ENCODE measurements at places on chromosomes 3 and 15.

GRCh38 chr15:48541341-48542278 lies 103.9 kb downstream of the FBN1 start:
- no peak for DNase-seq

GRCh38 chr3:16916840-16917239 lies 32.1 kb downstream of the PLCL2 start:
- DNase-seq = no peak

- DNase-seq = peak; percentile 26
Measured at GRCh38 chr3:122415104-122415744, 638 bp downstream of the WDR5B start.

- DNase-seq = no peak
Measured at GRCh38 chr15:84750583-84751092, 2.2 kb downstream of the ZNF592 start.

- no peak for DNase-seq
Measured at GRCh38 chr3:16146015-16146730, 28.3 kb upstream of the GALNT15 start.

GRCh38 chr3:97952872-97953271 lies 19.4 kb downstream of the RIOX2 start:
- no peak for DNase-seq

GRCh38 chr15:32790352-32790999 lies 72.7 kb downstream of the GREM1 start:
- DNase-seq = no peak

- DNase-seq = no peak
Measured at GRCh38 chr3:17300441-17300840, 415.7 kb downstream of the PLCL2 start.

- DNase-seq = no peak
Measured at GRCh38 chr15:71707230-71708050, 102.9 kb upstream of the NR2E3 start.

- no peak for DNase-seq
Measured at GRCh38 chr3:149815321-149815720, 2.3 kb downstream of the RNF13 start.

- DNase-seq = no peak
Measured at GRCh38 chr3:88542916-88543315, 393.2 kb downstream of the C3orf38 start.

DNA sequence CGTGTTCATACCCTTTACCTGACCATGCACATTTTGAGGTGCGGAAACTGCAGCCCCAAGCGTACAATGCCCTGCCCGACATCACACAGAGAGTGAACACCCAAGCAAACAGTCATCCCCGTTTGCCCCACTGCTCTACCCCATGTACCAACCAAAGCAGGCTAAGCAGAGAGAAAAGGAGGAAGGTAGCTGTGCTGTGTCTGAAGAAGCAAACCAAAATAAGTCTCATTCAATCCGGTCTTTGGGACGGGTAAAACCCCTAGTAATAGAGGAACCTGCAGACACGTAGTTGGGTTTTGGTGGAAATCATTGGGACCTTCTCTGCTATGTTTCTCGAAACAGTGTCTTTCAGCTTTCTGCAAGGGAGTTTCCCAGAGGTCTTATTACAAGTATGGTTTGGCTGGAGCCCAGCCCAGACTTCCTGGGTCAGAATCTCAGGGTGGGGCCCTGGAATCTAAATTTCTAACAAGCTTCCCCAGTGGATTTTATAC lies 164.6 kb upstream of the HES1 start:
- DNase-seq = no peak

GRCh38 chr3:4687167-4687566 lies 194.0 kb downstream of the ITPR1 start:
- DNase-seq = no peak

- no peak for DNase-seq
Measured at GRCh38 chr15:42021593-42021992, 751 bp upstream of the PLA2G4E start.

- no peak for DNase-seq
Measured at GRCh38 chr15:42016971-42017370, 3.9 kb downstream of the PLA2G4E start.

GRCh38 chr3:141949972-141950371 lies 73.5 kb downstream of the ATP1B3 start:
- DNase-seq = no peak

GRCh38 chr3:39804951-39805350 lies 4.5 kb upstream of the MYRIP start:
- no peak for DNase-seq

GRCh38 chr3:188123170-188123905 lies 30.6 kb upstream of the LPP start:
- no peak for DNase-seq

GRCh38 chr15:68507447-68507846 lies 71.3 kb upstream of the CORO2B start:
- no peak for DNase-seq

- no peak for DNase-seq
Measured at GRCh38 chr3:46899151-46900006, 21.9 kb downstream of the PTH1R start.

- DNase-seq = no peak
Measured at GRCh38 chr3:186042521-186043202, 66.2 kb downstream of the ETV5 start.

DNA sequence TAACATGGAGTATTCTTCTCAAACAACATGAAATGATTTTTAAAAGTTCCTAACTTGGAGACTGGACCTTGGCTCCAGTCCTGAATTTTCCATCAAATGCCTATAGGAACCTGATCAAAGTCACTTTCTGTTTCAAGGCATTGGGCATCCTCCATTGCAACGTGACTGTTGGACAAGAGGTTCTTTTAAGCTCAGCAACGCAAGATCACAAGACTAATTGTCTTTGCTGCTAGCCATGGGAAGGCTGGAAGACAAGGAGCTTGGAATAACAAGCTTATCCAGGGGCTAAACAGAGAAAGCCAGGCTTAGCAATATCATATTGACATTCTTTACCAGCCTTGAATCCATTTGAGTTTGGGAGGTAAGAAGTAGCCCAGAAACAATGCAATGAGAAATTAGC lies 48.3 kb downstream of the SST start:
- no peak for DNase-seq

- DNase-seq = no peak
Measured at GRCh38 chr3:54120657-54121413, 1.5 kb upstream of the CACNA2D3 start.

GRCh38 chr3:3664935-3665334 lies 134.3 kb upstream of the LRRN1 start:
- no peak for DNase-seq

GRCh38 chr15:86595741-86596140 lies 516.1 kb downstream of the AGBL1 start:
- DNase-seq = no peak

- DNase-seq = peak; percentile 58
Measured at GRCh38 chr3:128794770-128795649, 69.0 kb downstream of the RAB7A start.

GRCh38 chr3:62727536-62727935 lies 147.7 kb downstream of the CADPS start:
- no peak for DNase-seq

GRCh38 chr15:35014241-35014640 lies 26.2 kb upstream of the ZNF770 start:
- DNase-seq = no peak

- DNase-seq = no peak
Measured at GRCh38 chr15:37083610-37084009, 16.7 kb downstream of the MEIS2 start.

- DNase-seq = peak; percentile 4
Measured at GRCh38 chr3:168096210-168096652, 507 bp upstream of the GOLIM4 start.

GRCh38 chr3:94928921-94929320 lies 866.1 kb downstream of the NSUN3 start:
- no peak for DNase-seq

GRCh38 chr3:188782613-188783124 lies 389.1 kb upstream of the TPRG1 start:
- DNase-seq = no peak

DNA sequence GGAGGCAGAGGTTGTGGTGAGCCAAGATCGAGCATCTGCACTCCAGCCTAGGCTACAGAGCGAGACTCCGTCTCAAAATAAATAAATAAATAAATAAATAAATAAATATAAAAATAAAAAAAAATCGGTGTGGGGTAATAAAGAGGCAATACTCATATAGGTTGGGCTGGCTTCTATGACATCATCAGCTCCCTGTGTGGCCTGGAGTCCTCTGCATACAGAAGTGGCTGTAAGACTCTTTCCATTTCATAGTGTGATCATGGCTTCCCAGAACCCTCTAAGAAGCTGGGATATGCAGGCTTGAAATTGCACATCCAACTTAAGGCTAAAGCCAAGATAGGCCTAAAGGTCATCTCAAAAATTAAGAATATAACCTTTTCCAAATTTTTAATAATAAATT lies 101.6 kb downstream of the ZIC4 start:
- no peak for DNase-seq

DNA sequence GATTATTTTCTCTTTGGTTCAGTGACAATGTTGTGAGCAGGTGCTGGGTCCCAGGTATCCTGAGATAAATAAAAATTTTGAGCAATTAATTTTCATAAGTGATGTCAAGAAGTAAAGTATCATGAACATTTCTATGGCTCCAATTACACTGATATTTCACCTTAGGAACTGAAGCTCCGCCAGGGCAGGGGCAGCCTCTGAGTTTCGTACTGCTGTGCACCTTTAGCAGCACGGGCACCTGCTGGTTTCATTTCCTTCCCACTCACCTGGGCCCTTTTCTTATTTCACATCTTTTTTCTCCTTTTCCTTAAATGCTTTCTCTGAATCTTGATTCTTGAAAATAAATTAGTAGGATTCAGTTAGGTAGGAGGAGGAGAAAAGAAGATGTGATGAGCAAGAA lies 1.2 kb upstream of the IL1RAP start:
- DNase-seq = no peak

- no peak for DNase-seq
Measured at GRCh38 chr15:85414037-85414436, 33.6 kb downstream of the AKAP13 start.

DNA sequence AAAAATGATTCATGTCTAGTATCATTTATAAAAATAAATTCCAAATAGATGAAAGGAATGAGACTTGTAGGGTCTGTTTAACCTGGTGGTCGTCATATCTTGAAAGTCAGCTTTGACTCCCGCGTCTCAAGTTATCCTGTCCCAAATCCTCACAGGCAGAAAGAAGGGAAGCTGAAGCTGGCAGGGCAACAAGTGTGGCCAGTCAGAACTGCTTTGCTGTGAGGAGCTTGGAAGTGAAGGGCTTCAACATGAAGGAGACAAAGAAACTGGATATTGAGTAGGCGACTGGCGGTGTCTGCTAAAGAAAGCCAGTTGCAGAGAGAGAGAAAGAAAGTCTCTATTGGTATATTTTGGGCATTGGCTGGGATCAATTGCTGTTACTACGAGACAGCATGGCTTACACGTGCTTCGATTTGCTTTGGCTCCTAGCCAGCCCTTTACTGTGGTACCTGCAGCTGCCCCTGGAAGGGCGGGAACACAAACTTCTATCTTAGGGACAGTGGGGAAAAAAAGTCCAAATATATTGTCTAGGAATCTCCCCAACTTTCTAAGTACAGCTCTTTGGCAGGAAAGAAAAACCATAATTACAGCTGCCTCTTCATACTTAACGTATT lies 107.2 kb downstream of the CHST2 start:
- DNase-seq = no peak

Measured in stimulated activated CD4-positive, alpha-beta T cell treated with anti-CD3 and anti-CD28 coated beads, Interleukin-4, amount 100 ng/mL, for 4 hours (primary cell).